ENCODE measurements at places on chromosomes 12 and 14.

DNA sequence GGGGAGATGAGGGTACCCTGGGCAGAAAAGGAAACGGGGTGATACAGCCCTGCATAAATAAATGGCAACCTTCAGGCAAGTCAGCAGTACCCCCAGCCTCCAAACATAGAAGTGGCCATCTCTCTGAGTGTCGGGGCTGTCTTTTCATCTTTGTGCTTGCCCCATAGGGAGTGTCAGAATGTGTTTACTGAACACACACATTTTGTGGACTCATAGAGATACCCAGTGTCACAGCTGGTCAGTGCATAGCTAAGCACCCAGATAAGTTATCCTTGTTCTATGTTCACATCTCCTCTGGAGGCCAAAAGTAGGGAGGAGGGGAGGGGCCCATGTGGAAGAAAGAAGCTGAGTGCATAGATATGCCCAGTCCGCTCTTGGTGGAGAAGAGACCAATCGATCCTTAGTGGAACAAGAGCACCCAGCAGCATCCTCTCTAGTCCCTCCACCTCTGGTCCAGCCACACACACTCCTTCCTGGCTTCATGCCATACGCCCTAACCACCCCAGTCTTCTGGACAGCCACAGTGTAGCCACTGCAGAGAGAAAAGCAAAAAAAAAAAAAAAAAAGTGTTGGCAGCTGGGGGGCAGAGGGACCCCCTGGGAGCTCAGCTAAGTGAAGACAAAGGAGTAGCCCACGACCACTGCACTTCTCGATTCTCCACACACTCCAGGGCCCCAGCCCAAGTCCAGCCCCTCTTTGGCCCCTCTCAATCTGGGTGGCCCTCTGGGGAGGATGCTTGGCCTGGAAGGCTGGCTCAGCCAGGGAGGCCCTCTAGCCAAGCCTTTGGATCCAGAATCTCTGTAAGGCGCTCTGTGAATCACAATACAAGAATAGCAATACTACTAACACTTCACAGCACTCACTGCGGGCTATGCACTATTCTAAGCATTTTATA lies 2.6 kb downstream of the ITGA7 start:
- DNase-seq: no peak

DNA sequence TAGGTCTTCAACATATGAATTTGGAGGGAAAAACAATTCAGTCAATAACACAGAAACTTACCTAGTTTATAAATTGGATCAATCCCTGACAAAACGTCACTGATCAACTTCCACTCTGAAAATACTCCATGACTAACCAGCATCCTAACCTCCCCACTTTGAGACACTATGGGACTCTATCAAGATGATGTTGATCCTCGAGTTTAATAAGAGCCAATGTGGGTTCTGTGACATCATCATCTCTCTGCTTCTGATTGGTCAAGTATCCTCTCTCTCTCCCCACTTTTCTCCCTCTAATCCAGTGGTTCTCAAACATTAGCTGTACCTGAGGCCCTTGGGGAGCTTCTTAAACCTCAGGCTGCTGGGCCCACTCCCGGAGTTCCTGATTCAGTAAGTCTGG lies at the start of gene SMCO2:
Gene SMCO2, plus strand, starts transcription at position 301 of the 400 bp plus-strand sequence. CDS start 23,896 bp downstream, outside the sequence.
- DNase-seq: no peak

GRCh38 chr14:39431416-39432178 lies 636 bp downstream of the FBXO33 start:
- peak; percentile 27 for DNase-seq

DNA sequence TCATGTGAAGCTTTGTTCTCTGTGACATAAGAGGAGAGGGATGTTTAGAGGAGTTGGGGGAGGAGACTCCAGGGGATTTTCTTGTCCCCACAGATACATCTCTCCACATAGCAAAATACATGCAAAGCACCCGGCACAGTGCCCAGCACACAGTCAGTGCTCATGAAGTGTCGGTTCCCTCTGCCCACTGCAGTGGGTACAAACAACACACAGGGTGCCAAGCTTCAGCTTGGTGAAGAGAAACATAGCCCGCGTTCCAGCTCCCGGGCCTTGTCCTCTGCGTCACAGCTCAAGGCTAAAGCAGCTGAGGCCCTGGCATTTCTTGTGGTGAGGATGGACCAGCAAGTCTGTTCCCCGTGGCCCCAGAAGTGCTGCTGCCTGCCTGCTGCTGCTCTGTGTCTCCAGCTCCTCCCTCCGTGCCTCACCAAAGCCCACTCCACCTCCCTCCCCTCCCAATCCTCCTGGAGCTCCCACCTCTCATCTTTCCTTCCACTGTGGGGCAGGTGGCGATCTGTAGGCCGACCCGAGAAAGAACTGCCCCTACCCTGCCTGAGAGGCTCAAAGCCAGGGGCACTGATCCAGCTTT lies 57.0 kb upstream of the FKBP4 start:
- no peak for DNase-seq

DNA sequence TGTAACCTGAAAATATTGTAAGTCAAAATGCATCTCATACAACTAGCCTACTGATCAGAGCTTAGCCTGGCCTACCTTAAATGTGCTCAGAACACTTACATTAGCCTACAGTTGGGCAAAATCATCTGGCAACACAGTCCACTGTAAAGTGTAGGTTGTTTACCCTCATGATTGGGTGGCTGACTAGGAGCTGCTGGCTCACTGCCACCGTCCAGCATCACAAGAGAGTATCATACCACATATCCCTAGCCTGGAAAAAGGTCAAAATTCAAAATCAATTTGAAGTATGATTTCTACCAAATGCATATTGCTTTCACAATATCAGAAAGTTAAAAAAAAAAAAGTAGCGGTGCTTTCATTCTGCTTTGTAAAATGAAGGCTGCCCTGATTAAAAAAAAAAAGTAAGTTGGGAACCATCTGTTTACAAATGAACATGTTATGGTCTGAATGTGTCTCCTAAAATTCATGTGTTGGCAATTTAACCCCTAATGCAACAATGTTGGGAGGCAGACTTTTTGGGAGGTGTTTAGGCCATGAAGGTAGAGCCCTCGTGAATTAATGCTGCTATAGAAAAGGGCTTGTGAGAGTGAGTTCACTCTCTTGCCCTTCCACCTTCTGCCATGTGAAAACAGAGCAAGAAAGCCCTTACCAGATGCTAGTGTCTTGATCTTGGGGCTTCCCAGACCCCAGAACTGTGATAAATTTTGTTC lies 211.8 kb downstream of the PPM1H start:
- DNase-seq: no peak

DNA sequence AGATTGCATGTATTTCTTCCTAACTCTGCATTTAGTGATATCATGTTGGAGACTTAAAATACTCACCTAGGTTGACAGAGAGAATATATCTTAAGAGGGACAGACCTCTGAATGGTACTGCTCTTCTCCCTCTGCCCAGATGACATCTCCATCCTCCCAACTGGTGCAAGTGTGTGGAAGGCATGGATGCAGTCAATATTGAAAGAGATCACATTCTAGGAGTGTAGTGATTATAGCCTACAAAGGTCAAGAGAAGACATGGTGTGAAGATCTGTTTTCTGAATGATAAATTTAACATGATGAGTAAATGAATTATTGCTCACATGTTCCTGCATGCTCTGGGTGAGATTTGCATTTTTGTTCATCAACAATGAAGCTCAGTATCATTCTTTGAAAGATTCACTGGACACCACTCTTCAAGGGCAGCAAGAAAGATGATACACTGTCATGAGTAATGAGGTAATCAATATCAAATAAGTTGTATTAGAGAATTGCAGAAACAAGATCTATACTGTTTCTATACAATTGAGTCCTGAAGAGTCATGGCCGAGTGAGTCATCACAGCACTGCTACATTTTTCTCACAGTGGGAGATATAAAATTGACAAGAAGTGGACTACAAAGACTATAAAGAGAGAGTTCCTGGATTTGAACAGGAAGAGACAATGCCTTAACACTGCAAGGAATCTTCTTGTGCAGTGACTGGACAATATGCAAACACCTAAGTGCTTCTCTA lies 183.3 kb upstream of the KRR1 start:
- DNase-seq: no peak

DNA sequence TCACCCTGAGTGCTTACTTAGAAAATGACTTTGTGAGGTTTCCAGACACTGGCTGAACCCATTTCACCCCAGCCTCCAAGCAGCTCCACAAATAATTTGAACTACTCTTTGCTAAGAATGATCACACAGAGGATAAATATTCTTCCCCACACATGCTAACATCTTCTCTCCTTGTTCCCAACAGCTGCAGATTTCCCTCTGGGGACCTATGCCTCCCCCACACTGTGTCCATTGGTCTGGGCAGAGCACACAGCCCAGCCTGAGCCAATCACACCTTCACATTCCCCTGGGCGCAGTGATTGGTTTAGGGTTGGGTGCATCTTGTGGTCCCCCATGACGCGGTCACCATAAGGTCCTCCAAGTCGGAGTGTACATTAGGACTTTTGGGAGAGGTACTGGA lies 6.9 kb downstream of the SDR9C7 start:
- DNase-seq: no peak

DNA sequence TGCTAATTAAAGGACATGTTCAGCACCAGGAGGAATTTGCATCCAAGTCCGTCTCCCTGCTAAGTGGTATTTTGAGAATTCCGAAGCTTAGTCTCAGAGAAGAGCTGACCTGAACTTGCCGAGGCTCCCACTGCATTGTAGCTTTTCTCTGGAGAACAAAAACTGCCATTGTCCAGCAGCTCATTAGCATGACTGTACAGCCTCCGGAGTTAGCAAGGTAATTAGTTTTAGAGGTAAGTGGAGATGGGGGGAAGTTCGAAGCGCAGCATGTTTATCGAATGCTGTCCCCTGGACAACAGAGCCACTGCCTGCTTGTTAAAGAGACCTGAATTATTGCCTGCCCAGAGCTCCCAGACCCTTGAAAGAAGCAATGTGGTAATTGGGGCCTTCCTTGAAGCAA lies 160.3 kb upstream of the PELI2 start:
- no peak for DNase-seq

- DNase-seq: no peak
These were observed 129.6 kb upstream of the CDKN3 start for GRCh38 chr14:54267172-54267571.

GRCh38 chr12:6383572-6384498 lies at the start of gene LTBR:
Gene LTBR (plus strand): TSS chr12:6384162. CDS start chr12:6384359, 197 bp downstream.
- no peak for DNase-seq

DNA sequence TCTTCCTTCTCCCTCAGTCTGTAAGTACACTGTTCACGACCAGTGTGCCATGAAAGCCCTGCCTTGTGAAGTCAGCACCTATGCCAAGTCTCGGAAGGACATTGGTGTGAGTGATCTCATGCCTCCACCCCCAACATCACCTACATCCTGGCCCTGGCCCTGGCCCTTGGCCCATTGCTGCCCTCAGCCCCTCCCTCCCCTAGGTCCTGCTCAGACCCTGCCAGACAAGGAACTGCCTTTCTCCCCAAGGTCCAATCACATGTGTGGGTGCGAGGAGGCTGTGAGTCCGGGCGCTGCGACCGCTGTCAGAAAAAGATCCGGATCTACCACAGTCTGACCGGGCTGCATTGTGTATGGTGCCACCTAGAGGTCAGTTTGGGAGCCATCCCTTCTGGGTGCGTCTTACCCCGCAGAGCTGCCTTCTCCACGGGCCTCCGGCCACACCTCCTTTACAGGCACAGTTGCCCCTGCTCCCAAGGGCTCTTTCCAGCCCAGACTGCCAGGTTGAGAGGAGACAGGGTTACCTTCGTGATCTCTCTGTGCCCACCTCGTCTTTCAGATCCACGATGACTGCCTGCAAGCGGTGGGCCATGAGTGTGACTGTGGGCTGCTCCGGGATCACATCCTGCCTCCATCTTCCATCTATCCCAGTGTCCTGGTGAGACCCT lies 9.2 kb downstream of the DGKA start:
- DNase-seq: peak; percentile 74

- DNase-seq: no peak
These were observed 13.4 kb downstream of the ALDH2 start for GRCh38 chr12:111780166-111780565.

DNA sequence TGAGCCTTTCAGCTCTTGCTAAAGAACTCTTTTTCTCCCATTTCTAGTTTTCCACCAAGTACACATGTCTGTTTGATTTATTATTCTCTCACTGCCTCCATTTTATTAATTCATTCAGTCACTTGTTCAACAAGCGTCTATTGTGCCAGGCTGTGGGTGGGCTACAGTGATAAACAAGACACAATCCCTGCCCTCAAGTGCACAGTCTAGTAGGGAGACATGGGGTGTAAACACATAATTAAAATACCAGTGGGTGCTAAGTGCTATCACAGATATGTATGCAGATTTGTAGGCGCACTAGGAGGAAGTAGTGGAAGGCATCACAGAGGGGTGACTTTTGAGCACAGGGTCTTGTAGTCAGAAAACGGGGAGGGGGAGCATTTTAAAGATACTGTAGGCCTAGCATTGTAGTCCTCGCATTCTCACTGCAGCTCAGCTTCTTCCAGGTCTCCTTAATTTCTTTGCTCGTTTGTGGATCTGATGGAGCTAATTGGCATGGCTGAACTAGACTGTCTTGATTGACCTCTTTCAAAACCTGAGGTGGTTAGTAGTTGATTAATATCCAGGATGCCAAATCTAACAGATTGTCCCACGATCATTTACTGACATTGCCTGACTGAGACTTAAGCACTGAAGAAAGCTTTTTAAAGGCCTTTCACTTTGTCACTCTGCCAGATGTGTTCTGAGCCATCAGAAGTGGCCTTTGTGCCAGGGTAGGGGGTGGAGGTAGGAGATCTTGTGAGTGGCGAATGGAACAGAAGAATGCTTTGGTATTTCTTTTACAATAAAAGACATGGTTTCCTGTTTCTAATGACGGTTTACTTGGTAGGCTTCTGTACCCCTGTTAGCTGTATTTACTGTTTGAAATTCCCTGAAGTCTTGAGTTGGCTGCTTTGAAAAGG lies 116.9 kb downstream of the DIP2B start:
- no peak for DNase-seq

Measured in stimulated activated CD4-positive, alpha-beta T cell treated with anti-CD3 and anti-CD28 coated beads, Interleukin-12 subunit alpha, Interleukin-12 subunit beta, amount 100 ng/mL, for 4 hours (primary cell).